ENCODE measurements at places on chromosomes 4 and X.

DNA sequence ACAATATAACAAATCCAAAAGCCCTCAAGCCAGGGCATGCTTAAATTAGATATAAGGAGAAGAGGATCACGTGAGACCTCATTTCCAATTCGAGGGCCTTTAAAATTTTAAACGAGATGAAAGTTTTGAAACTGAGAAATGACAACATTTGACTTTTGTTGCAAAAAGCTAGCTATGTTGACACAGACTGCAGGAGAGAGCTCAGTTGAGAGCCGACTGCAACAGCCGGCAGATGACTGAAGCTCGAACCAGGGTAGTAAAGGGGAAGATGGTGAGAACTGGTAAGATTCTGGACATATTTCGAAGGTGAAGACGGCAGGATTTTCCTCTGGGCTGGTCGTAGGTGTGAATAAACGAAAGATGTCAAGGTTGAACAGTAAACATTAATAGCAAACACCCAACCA lies 773 bp downstream of the PRMT9 start:
- DNase-seq = peak; percentile 42

DNA sequence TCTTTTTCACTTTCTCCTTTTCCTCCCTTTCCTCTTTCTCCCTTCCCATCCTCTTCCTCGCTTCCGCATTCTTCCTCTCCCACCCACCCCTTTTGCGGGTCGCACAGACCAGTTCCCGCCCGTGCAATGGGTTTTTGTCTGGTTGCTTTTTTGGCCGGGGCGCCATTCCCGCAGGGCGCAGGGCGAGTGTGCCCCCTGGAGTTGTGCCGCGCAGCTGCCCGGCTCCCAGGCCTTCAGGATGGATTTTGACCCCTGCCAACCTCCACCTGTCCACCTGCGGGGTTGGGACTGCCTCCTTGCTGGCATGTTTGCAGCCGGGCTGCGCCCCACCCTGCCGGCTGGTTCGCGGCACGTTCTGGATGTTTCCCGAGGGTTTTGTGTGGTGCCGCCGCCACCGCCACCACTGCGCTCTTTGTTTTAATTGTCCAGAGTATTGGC lies 578 bp upstream of the SEL1L3 start:
- no peak for DNase-seq

GRCh38 chrX:46408553-46409407 lies 136.4 kb downstream of the ZNF674 start:
- DNase-seq = peak; percentile 44

DNA sequence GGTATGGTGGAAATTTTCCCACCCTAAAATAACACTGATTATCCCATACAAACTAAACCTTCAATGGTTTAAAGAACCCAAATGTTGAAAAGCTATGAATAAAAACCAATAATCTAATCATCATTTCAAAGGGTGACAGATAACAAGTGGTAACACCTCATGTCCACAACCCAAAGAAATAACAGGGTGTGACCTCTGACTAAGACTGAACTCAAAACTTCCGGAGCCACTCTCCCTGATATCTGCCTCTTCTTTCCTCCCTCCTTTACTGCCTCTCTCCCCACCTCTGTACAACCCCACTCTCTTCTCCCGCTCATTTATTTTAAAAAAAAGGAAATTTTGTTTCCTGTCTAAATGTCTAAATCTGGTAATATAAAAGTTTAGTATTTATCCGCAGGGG lies 11.5 kb downstream of the FBXW7 start:
- no peak for DNase-seq

- DNase-seq = no peak
Measured at GRCh38 chr4:168577624-168578023, 80.8 kb downstream of the PALLD start.

DNA sequence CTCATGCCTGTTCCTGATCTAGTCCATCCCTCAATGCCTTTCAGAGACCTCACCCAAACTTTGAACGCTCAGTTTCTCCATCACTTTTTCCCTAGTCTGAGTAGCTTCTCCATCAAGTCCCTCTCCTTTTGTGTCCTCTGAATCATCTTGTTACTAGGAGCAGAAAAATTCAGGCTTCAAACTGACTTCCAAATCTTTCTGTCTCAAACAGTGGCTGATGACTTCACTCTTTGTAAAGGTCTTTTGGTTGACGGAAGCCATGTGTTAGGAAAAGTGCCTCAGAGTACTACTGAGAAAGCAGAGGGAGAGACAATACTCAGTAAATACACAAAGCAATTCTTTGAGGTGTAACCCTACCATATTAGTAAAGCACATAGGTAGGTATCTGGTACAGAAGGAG lies 65.7 kb upstream of the CAMK2D start:
- no peak for DNase-seq

- DNase-seq = no peak
Measured at GRCh38 chr4:115945026-115945425, 831.6 kb upstream of the NDST4 start.

GRCh38 chr4:153294631-153295030 lies 49.9 kb upstream of the MND1 start:
- DNase-seq = no peak

DNA sequence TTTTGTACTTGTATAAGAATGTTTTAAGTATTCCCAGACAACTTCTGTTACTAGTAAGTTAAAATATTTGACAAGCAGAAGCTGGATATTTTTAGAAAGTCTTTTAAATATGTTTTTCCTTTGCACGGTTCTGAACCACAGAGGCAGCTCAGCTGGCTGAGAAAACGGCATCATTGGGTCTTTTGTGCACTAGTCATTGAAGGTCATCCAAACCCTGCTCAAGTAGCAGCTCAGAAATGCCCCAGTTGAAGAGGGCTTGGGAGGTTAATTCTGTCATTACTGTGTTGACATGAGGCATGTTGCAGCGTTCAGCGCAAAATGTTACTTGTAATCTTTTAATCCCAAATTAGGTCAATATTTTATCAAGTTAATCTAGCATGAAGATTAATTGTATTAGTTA lies 383.7 kb upstream of the FAM241A start:
- no peak for DNase-seq

DNA sequence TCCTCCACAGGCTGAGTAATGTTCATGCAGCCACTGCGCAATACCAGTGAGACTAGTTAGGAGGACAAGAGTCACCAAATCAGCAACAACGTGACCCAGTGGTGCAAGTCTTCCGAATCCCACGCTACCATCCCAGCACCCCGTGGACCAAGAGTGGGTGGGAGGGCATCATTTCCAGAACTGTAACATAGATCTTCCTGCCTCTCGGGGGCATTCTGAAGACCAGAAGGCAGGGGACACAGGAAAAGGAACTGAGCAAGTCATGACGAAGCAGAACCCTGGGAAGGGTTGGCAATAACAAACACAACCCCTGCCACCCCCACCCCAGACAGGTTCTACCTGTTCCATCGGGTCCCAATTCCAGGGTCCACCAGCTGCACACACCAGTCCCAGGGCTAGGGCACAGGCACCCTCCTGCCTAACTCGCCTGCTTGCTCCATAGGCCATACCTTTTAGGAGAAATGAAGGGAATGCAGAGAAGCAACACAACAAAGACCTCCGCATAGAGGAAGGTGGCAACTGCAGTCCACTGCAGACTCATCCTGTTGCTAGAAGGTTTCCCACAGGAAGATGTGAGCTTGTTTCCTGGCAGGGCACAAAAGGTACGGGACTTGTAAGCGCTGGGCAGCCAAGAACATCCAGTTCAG lies 1.4 kb downstream of the BCAP31 start:
- no peak for DNase-seq

DNA sequence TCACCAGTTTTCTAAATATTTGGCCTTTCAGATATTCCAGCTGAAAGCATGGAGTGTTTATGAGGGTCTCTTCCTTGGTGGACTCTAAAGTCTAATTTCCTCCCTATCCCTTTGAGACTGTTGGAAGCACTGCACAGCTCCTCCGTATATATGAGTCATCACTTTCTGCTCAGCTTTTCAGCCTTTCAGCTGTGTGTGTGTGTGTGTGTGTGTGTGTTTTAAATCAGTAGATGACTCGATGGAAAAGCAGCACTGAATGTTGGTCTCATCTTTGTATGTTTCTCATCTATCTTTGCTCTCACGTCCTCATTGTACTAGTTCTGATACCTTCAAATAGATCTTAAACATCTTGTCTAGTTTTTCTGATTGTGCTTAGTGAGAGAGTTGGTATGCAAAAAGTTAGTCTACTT lies 81.6 kb downstream of the ZFX start:
- no peak for DNase-seq

DNA sequence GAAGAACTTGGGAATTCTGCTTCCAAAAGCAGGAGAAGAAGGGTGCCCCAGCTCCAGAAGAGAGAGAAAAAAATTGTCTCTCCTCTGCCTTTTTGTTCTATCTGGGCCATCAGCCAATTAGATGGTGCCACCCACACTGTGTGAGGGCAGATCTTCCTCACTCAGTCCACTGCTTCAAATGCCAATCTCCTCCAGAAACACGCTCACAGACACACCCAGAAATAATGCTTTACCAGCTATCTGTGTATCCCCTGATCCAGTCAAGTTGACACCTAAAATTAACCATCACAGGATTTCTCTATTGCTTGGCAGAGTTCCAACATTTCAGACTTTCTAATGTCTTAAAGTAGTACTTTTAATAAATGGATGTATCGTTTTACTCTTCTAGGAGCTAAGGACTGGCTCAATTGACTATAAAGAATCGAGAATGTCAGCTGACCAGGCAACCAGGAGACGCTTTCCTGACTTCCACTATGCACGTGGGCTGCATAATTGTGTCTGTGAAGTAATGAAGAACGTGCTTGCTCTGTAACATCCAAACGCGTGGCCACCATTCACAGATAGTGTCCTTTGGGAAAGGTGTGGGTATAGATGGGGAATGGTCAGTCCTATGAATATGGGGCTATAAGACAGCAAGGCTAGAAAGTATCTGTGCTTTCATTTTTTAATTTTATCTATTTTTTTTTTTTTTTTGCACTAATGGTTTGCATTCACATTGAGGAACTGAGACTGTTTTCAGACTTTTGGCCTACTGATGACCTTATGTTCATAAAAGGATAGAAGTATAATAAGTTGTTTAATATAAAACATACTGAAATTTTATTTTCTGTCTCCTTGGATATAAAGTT lies 9.9 kb upstream of the SMIM20 start:
- DNase-seq = no peak

DNA sequence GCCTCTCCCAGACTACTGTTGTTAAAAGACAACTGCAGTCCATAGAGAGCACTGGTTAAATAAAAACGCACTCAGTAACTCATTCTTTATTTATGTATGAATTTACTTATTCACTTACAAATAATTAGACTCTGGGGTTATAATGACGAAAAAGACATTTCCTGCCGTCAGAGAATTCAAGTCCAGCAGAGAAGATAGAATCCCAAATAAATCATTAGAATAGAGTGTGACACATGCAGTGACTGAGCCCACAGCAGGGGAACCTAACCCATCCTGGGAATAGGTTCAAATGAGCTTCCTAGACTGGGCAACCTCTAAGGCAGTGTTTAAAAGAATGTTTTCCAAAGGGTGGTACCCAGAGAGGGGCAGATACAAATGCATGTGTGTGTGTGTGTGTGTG lies 53.9 kb downstream of the FGFBP1 start:
- DNase-seq = no peak

DNA sequence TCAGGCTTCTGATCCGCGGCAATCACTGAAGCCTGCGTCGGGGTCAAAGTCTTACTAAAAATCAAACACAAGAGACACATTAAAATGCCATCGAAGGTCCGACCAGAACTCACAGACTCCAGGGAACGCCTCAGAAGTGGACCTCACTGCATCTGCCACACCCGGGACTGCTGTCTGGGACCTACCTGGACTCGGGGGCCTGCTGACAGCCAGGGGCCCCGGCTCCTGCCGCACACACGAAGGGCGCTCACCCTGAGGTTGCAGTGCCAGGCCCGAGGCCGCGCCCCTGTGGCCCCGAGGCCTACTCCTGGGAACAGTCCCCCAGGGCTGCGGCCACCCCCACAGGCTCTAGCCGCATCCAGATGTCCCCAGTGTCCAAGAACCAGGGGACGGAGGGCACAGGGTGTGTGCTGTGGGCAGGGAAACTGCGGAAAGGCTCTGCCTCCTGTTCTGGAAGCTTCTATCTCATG lies 7.4 kb downstream of the CTBP1 start:
- no peak for DNase-seq

GRCh38 chr4:73053974-73054480 lies 15.5 kb downstream of the COX18 start:
- no peak for DNase-seq

DNA sequence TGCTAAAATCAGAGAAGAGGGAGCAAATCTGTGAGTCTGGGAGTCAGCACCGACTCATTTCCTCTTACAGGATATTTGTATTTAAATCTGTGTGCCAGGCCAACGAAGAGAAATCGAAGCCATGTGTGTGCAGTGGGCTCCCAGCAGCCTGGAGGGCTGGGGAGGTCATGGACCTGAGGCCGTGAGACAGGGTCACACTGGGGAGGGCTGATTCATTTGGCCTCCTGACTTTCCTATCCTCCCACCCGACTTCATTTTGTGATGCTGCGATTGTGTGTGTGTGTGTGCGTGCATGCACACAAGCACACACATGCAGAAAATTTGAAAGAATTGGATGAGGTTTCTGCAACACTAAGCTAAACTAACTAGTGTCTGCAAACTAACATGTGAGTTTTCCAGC lies 48.7 kb upstream of the STX18 start:
- no peak for DNase-seq

DNA sequence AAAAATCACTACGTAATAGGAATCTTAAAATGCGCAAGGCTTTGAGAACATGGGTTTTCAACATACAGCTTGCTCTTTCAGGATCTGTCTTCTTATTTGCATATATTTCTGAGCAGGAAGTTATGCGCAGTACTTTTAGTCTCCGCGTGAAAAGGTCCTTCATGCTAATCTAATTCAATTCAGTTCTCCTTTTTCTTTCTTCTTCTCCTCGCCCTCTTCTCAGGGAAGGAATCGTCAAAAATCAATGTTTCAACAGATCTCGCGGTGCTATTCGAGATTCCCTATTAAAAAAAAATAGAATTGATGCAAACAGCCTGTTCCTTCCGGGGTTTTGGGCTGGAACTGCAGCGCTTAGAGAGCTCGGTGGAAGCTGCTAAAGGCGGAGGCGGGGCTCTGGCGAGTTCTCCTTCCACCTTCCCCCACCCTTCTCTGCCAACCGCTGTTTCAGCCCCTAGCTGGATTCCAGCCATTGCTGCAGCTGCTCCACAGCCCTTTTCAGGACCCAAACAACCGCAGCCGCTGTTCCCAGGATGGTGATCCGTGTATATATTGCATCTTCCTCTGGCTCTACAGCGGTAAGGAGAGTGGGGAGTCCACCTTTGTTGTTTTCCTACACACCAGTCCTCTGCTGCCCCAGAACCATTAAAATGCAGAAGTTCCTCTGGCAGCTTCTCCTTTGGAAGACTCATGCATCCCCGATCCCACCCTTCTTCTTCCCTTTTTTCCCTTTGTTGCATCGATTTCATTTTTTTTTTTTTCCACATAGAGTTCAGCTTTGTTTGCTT lies at the start of the genes HMGN5 and SH3BGRL:
HMGN5 (minus strand) TSS at position 243 of the 785 bp plus-strand sequence. CDS start 80,364 bp downstream, outside the sequence.
SH3BGRL (plus strand) TSS at position 432 of the 785 bp plus-strand sequence; CDS start at position 531, 99 bp downstream.
- DNase-seq = peak; percentile 78

- DNase-seq = no peak
Measured at GRCh38 chr4:154230091-154230490, 261.5 kb downstream of the DCHS2 start.

- no peak for DNase-seq
Measured at GRCh38 chrX:131235768-131236545, 53.1 kb downstream of the IGSF1 start.
